ENCODE measurements at places on chromosomes 4 and X.

- DNase-seq: no peak
Measured at GRCh38 chr4:186917136-186917535, 193.5 kb upstream of the FAT1 start.

DNA sequence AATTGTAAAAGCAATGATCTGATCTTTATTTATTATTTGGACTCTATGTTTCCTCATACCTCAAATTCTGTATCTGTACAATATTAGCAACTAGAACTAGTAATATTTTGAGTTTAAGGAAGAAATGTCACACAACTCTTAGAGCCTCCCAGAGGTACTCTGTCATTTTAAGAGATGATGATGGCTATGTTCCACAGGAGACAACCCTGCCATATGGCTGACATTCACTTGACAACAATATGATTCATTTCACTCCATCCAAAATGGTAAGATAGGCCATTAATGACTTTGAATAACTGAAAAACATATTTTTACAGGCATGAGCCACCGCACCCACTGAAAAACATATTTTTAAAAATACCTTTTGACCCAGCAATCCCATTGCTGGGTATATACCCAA, 190.3 kb downstream of the MAML3 start:
- no peak for DNase-seq

DNA sequence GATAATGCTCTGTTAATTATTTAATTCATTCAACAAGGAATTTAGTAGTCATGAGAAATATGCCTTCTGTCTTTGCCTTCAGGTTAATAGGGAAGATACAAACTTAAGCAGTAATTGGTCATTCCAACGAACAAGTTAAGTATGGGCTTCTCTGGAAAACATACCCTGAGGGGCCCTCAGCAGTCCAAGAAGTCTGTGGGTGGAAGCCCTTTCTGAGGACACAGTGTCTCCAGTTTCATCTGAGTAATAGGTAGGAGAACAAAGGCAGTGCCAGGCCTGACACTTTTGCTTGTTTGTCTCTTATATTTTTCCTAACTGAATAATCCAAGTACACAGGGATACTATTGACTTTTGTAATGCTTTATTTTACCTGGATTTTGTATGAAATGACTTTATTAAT, 262.5 kb downstream of the FBXW7 start:
- DNase-seq: no peak

GRCh38 chr4:48332661-48333060, 8.7 kb upstream of the SLAIN2 start:
- DNase-seq: no peak

GRCh38 chr4:42482516-42483327, 85.4 kb downstream of the SHISA3 start:
- no peak for DNase-seq

GRCh38 chr4:62457356-62457755, 1257.2 kb downstream of the ADGRL3 start:
- DNase-seq: no peak

DNA sequence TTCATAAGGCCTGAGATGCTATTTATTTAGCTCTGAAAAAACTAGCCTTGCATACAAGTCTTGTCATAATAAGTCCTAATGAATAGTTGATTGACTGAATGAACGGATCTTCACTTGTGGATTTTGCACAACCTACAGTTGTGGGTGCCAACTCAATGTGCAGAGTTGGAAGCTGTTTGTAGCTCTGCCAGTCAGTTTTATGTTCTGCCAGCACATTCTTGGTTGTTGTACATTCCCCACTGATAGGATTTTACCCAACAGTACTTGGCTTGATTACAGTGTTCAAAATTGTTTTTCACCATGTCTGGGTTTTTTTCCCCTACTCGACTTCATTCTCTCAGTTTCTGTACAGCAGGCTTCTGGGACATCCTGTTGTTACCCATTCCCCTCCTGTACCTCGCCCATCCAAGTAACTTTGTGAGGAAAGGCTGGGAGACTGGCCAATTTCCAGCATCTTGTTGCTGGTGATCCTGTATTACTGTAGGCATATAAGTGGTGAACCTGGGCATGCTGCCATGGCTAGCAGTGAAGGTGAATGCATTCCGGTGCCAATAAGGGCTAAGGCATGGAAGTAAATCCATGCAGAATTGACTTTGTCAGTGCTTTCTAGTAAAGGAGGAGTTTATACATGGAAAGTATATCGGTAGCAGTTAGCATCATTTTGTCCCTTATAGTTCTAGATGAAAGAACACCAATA, 22.8 kb downstream of the IL1RAPL1 start:
- DNase-seq: no peak

GRCh38 chr4:76306882-76307659, 538 bp downstream of the STBD1 start:
- DNase-seq: no peak

DNA sequence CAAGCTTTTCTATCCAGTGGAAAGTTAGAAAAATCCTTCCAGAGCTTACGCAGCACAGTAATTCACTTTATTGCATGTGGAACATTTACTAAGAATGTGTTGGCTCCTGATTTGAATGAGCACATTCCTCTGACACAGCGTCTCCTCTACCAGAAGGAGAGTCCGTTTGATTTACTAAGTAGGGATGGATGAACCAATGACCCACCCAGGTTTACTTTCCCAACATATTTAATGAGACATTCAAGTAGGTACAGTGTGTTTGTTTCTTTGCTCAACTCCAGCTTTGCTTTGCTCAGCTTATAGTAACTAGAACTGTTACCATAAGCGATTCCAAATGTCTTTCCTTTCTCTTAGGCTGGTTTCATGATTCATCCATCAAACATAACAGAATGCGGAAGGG, 161.7 kb downstream of the SMARCA1 start:
- DNase-seq: no peak

GRCh38 chrX:6738518-6739470, 203.9 kb upstream of the VCX3A start:
- no peak for DNase-seq

DNA sequence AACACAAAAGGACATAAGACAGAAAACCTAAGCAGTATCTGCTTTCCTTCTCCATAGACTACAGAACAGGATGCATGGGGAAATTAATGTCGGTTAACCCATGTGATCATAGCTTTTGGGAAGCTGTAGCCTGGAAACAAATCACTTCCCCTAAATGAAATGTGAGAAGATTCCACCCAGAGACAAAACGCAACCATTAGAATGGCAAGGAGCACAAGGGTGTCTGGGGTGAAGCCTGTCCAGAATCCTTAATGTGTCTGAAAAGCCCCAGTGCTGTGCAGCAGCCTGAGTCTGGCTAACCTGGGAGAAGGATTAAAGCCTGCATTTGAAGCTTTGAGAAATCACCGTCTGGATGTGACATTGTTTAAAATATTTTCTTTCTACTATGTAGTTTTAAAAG, 213.3 kb downstream of the ANKRD50 start:
- no peak for DNase-seq

GRCh38 chr4:16264798-16265197, 38.5 kb upstream of the TAPT1 start:
- no peak for DNase-seq

- no peak for DNase-seq
Measured at GRCh38 chrX:2628751-2629315, 62.3 kb upstream of the CD99 start.

GRCh38 chr4:173332963-173333657, 1.0 kb downstream of the HMGB2 start:
- no peak for DNase-seq

GRCh38 chrX:120727452-120727851, 97.6 kb upstream of the C1GALT1C1 start:
- DNase-seq: no peak

- DNase-seq: no peak
Measured at GRCh38 chrX:23662853-23663252, 4.4 kb upstream of the PRDX4 start.

GRCh38 chr4:113050371-113050755, 910 bp downstream of the ANK2 start:
- DNase-seq: no peak

- DNase-seq: no peak
Measured at GRCh38 chr4:113646442-113646822, 115.1 kb downstream of the CAMK2D start.

GRCh38 chr4:9979101-9979701, 42.1 kb downstream of the SLC2A9 start:
- no peak for DNase-seq

DNA sequence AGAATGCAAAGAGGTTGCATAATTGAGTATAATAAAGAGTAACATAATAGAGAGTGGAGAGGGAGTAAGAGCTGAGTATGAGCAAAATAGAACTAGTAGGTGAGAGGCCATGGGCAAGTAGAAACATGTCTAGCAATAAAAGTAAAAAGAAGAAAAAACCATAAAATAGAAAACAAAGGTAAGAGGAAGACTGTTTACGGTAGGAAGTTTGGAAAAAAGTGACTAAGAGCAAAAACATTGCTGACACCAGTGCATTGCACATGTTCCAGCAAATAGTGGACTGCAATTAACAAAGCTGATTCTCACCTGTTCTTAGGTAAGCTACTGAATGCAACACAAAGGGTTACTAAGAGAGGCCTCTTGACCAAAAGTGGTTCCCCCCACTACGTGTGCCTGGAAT, 202.9 kb downstream of the TEX13A start:
- no peak for DNase-seq

DNA sequence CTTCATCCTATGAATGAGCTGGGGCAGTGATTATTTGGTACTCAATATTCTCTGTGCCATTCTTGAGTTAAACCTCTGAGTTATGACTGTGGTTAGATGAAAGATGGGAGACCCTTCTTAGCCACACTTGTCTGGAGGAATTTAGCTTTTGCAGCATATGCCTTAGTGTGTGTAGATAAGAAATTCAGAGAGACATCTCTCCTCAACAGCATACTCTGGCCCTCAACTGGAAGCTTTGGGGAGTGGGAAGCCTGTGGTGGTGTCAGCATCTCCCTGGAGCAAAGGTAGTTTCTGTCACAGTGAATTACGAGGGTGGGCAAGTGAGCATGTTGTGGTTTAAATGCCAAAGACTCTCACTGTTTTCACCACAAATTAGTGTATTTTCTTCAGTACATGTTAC, 58.7 kb downstream of the UGT2A3 start:
- no peak for DNase-seq

DNA sequence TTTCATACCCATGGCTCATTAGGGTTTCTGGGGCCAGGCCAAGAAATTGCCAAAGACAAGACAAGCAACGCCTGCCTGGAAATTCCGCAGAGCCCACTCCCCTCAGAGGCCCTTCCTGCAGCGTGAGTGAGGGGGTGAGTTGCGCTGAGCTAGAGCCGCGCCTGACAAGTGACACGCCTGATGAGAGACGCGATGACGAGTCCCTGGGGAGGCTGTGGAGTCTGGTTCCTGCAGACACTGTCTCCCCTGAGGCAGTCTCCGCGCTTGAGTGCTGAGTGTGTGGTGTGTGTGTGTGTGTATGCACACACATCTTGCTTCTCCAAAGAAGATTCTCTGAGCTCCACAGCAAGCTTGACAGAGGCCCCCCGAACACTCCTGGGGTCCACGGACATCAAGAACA, 269.8 kb downstream of the BCOR start:
- DNase-seq: no peak
